ENCODE measurements at places on chromosomes 5 and 9. TPM values are rescaled to one million over a fixed set of nuclear protein-coding genes. Genes with fewer than 3 reads are reported as not detected.

BRINP1 gene
- not detected for total RNA-seq

SLC35A4 gene
- 94.3 TPM for total RNA-seq

- H3K36me3 ChIP-seq: no peaks in the 10 kb centered on the region
- H3K27me3 ChIP-seq: no peaks in the 10 kb centered on the region
- no peaks in the 10 kb centered on the region for H3K4me1 ChIP-seq
- no peak for DNase-seq
Observed at GRCh38 chr9:82363682-82364081, 375.1 kb downstream of the SPATA31D1 start.

DNA sequence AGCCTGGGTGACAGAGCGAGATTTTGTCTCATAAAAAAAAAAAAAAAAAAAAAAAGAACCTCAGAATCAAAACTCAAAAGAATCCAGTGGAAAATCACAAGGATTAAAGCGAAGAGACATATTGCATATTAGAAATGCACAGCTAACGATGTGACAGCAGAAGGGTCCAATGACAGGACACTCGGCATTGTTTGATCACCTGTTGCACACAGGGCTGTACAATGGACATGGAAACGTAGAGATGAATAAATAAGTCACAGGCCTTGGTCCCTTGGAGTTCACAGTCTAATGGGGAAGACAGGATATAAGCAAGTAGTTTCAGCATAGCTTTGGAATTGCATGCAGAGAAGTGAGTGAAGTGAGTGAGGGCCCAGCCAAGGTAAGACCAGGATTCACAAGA, 25.9 kb upstream of the PIK3R1 start:
- no peaks in the 10 kb centered on the region for H3K4me1 ChIP-seq
- H3K27me3 ChIP-seq: peaks cover 4% of the 10 kb centered on the region
- DNase-seq: no peak
- H3K36me3 ChIP-seq: no peaks in the 10 kb centered on the region

GRCh38 chr5:64628901-64629300, 61.4 kb upstream of the SHISAL2B start:
- no peak overlapping the region for H3K4me3 ChIP-seq
- H3K27me3 ChIP-seq: peaks cover 9% of the 10 kb centered on the region
- DNase-seq: no peak
- no peaks in the 10 kb centered on the region for H3K36me3 ChIP-seq

GRCh38 chr5:1492757-1493156, 31.0 kb downstream of the LPCAT1 start:
- DNase-seq: no peak
- no peaks in the 10 kb centered on the region for H3K27me3 ChIP-seq
- no peak overlapping the region for H3K27ac ChIP-seq
- peaks cover 18% of the 10 kb centered on the region for H3K4me1 ChIP-seq
- no peak overlapping the region for H3K4me3 ChIP-seq

- no peaks in the 10 kb centered on the region for H3K27me3 ChIP-seq
- no peak overlapping the region for H3K4me3 ChIP-seq
- DNase-seq: no peak
- no peak overlapping the region for H3K27ac ChIP-seq
- H3K36me3 ChIP-seq: no peaks in the 10 kb centered on the region
Observed at GRCh38 chr5:99773290-99773689, 761.9 kb upstream of the FAM174A start.

SOHLH1 gene
- total RNA-seq: not detected

DNA sequence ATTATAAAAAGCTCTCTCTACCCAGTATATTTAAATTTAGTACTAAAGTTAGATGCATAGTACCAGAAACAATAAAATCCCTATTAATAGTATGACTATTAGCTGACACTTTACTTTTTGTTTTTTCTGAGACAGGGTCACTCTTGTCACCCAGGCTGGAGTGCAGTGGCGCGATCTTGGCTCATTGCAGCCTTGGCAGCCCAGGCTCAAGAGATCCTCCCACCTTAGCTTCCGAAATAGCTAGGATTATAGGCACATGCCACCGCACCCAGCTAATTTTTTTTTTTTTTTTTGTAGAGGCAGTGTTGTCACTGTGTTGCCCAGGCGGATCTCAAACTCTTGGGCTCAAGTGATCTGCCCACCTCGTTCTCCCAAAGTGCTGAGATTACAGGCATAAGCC, 8.0 kb downstream of the CCNG1 start:
- peaks cover 61% of the 10 kb centered on the region for H3K36me3 ChIP-seq
- H3K4me3 ChIP-seq: no peak overlapping the region
- no peaks in the 10 kb centered on the region for H3K27me3 ChIP-seq
- no peak overlapping the region for H3K27ac ChIP-seq
- no peak for DNase-seq

GGTA1 gene
- total RNA-seq: 0.12 TPM

GRCh38 chr9:106423575-106423974, 439.4 kb upstream of the ZNF462 start:
- DNase-seq: no peak
- H3K27ac ChIP-seq: no peak overlapping the region
- no peaks in the 10 kb centered on the region for H3K27me3 ChIP-seq
- H3K4me3 ChIP-seq: no peak overlapping the region

- H3K36me3 ChIP-seq: no peaks in the 10 kb centered on the region
- no peak overlapping the region for H3K4me3 ChIP-seq
- no peak overlapping the region for H3K27ac ChIP-seq
- DNase-seq: no peak
Observed at GRCh38 chr5:34551911-34552433, 104.2 kb upstream of the RAI14 start.

ANKRD31 gene
- total RNA-seq: 0.36 TPM

DNA sequence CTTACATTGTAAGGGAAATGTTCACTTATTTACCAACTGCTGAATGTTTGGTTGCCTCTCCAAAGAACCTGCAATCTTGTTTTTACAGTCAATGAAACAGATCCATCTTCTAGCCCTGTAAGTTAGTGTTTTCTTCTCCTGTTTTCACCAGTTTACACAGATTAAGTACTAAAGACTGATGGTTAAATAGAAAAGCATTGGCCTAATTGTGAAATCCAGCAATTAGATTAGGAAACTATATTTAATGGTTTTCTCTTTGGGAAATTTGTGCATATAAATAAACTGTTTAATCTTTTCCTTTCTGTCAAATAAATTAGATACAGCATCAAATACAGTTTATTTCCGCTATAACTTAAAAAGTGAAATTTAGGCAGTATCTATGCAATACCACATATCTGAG, 247.9 kb upstream of the MEF2C start:
- H3K4me3 ChIP-seq: no peak overlapping the region
- H3K36me3 ChIP-seq: no peaks in the 10 kb centered on the region
- no peaks in the 10 kb centered on the region for H3K4me1 ChIP-seq
- no peak for DNase-seq

FAM53C gene
- total RNA-seq: 27.0 TPM

GRCh38 chr9:106479679-106480078, 383.3 kb upstream of the ZNF462 start:
- H3K36me3 ChIP-seq: no peaks in the 10 kb centered on the region
- H3K4me1 ChIP-seq: no peaks in the 10 kb centered on the region
- no peak overlapping the region for H3K27ac ChIP-seq
- peaks cover 1% of the 10 kb centered on the region for H3K27me3 ChIP-seq
- no peak for DNase-seq

- H3K4me1 ChIP-seq: no peaks in the 10 kb centered on the region
- H3K36me3 ChIP-seq: no peaks in the 10 kb centered on the region
- H3K4me3 ChIP-seq: no peak overlapping the region
- peaks cover 8% of the 10 kb centered on the region for H3K27me3 ChIP-seq
- H3K27ac ChIP-seq: no peak overlapping the region
- no peak for DNase-seq
Observed at GRCh38 chr9:4425319-4426045, 64.8 kb upstream of the SLC1A1 start.

GRCh38 chr5:53165431-53166182, 56.0 kb upstream of the MOCS2 start:
- H3K36me3 ChIP-seq: no peaks in the 10 kb centered on the region
- no peak overlapping the region for H3K27ac ChIP-seq
- no peak for DNase-seq
- H3K4me3 ChIP-seq: no peak overlapping the region
- H3K27me3 ChIP-seq: peaks cover 10% of the 10 kb centered on the region

DNA sequence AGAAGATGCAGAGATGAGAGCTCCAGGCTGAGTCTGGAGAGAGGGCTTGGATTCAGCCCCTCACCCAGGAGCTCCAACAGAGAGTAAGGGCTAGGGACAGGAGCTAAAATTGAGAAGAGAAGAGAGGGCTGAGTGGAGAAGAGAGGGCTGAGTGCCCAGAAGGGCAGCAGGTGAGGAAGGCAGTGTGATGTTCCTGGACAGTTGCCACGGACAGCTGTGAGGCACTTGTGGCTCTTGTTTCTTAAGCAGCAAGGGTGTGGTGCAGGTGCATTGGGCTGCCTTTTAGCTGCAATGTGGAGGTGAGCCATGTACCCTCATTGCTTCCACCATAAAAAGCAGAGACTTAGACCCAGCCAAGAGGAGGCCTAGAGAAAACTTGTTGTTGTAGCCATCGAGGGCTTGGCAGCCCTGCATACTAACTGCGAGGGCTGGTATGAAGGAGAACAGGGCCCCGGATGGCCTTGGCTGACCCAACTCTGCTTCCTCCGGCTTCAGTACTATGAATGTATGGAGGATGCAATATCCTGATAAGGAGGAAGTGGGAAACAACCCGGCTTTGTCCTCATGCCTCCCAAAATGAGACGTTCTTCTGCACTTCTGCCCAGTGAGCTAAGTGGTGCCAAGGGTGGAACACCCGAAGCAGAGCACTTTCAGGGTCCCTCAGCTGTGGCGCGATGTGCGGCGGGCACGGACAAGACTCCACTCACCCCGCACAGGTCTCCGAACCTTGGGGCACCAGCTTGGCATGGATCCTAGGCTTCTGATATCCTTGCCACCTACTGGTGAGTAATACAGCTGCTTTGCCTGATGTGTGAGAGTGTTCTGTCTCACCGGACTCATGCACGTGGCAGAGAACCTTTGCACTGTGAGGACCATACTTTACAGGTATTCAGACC, 65.2 kb downstream of the LRRC70 start:
- no peak overlapping the region for H3K27ac ChIP-seq
- no peak for DNase-seq
- H3K4me1 ChIP-seq: no peaks in the 10 kb centered on the region
- no peaks in the 10 kb centered on the region for H3K27me3 ChIP-seq
- H3K36me3 ChIP-seq: no peaks in the 10 kb centered on the region

- H3K27me3 ChIP-seq: no peaks in the 10 kb centered on the region
- no peaks in the 10 kb centered on the region for H3K4me1 ChIP-seq
- DNase-seq: no peak
- no peak overlapping the region for H3K4me3 ChIP-seq
Observed at GRCh38 chr5:163269624-163270023, 167.8 kb upstream of the CCNG1 start.

LCN2 gene
- not detected for total RNA-seq

SLC6A18 gene
- not detected for total RNA-seq

DNA sequence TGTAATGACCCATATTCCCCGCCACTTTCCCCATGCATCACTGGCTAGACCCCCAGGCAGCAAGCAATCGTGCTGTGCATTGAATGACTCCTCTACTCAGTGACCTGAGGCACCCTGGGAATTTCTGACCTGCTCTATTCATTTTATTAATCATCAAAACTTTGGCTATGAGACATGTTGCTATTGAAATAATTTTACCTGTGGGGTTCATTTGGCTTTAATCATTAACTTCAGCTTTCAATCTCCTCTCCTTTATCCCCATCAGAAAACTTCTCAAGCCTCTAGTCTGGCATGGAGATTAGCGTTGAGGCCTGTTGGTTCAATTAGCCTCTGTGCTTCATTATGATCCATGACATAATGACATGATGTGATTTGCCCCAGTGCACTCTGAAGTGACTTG, 429.0 kb downstream of the ZNF608 start:
- H3K27me3 ChIP-seq: no peaks in the 10 kb centered on the region
- H3K4me1 ChIP-seq: no peaks in the 10 kb centered on the region
- H3K36me3 ChIP-seq: no peaks in the 10 kb centered on the region
- no peak overlapping the region for H3K4me3 ChIP-seq
- DNase-seq: no peak

DNA sequence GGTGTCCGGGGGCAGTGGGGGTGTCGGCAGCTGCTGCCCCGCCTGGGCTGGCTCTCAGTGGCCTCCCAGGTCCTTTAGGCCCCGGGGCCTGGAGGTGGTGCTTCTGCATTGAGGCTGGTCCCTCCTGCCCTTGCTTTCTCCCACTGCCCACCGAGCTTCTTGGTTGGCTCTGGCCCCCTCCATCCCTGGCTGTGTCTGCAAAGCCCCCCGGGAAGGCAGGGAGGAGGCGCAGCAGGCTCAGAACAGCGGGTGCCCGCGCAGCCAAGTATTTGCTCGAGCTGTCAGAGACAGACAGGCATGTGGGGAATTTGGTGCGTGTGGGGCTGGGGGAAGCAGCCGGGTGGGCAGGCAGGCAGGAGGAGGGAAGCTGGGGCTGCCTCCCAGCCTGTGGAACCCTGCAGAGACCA, 11.5 kb downstream of the CXXC5 start:
- no peak overlapping the region for H3K4me3 ChIP-seq
- no peak for DNase-seq
- peaks cover 12% of the 10 kb centered on the region for H3K4me1 ChIP-seq
- H3K27me3 ChIP-seq: peaks cover 6% of the 10 kb centered on the region
- no peak overlapping the region for H3K27ac ChIP-seq

- no peak for DNase-seq
- no peak overlapping the region for H3K4me3 ChIP-seq
- H3K27ac ChIP-seq: no peak overlapping the region
- H3K36me3 ChIP-seq: no peaks in the 10 kb centered on the region
- no peaks in the 10 kb centered on the region for H3K4me1 ChIP-seq
- H3K27me3 ChIP-seq: no peaks in the 10 kb centered on the region
Observed at GRCh38 chr5:162096448-162096847, 28.9 kb downstream of the GABRG2 start.

- DNase-seq: no peak
- no peak overlapping the region for H3K27ac ChIP-seq
- no peak overlapping the region for H3K4me3 ChIP-seq
- no peaks in the 10 kb centered on the region for H3K4me1 ChIP-seq
Observed at GRCh38 chr5:28743025-28743715, 1704.8 kb upstream of the CDH9 start.

PCDHB13 gene
- not detected for total RNA-seq

DNA sequence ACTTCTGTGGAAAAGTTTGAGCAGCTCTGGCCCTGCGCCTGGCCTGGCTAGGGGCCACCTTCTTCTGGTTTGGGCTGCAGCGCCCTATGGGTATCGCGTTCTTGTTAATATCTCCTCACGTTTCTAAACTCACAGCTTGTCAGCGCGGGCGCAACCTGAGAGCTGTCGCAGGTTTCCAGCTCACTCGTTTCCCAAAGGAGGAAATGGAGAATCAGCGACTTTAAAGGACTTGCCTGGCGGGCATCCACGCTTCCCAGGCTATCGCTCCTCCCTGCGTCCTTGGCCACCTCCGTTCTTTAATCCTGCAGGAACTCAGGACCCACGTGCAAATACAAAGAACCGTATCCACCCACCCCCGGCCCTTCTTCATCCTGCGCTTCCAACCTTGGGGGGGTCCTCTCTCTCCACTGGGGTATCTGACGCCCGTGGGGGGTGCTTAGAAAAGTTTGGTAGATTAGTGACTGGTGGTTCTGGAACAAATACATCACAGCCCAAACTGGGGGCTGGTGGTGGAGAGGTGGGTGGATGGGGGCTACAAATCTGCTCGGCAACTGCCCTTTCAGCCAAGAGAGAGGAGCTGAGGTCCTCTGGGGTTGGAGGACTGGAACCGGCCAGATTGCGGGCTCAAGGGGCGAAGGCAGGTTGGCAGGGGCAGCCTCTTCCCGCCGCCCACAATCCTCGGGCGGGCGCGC, 578 bp upstream of the PSAT1 start:
- peak overlapping the region; percentile 91 for H3K4me3 ChIP-seq
- H3K27me3 ChIP-seq: no peaks in the 10 kb centered on the region
- DNase-seq: no peak
- peaks cover 61% of the 10 kb centered on the region for H3K4me1 ChIP-seq
- peak overlapping the region; percentile 91 for H3K27ac ChIP-seq
- peaks cover 19% of the 10 kb centered on the region for H3K36me3 ChIP-seq

KLF4 gene
- 3.3 TPM for total RNA-seq

Measured in activated T-helper 1 cell treated with anti-CD3 and anti-CD28 coated beads, Interleukin-12 subunit alpha, Interleukin-12 subunit beta, Interleukin-2, Interleukin-4 antibody, amounts not matched to agents 30 ng/mL and 10 ng/mL and 1 ng/mL, durations not matched to agents 14 hours and 24 hours and 36 hours (primary cell).